ENCODE measurements at places on chromosomes 11 and 22. TPM values are rescaled to one million over a fixed set of nuclear protein-coding genes. Genes with fewer than 3 reads are reported as not detected.
A peak's percentile ranks its signal among the peaks of the same experiment; 100 is the strongest.

DNA sequence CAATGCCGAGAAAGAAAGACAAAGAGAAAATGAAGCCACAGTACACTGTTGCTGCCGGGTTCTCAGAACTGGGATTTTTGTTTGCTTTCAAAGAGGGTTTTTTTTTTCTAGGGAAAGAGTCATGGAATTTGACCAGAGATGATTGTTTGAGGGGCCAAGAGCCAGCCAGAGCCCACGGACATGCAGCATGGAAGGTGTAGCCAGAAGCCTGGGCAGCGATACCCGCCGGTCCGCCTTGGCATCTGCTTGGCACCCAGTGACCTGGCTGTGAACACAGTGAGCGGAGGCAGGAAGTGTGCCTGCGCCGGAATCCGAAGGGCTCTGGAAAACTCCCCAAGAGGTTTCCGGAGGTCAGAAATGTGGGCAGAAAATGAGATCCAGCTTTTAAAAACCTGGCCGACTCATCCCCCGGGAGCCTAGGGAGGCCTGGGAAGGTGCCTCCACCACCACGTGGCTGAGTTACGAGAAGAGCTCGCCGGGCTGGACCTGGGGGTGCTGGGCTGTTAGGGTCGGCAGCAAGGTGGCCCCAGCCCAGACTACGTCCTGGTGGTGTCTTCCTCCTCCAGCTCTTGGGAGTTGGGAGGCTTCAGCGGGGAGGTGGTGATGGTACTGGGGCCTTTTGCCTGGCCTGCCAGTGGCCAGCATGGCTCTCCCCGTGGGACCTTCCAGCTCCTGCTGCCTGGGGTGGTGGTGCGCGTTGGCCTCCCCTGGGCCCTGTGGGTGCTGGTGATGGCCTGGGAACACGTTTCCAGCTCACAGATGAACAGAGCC, 61.6 kb upstream of the PPARA start:
- DNase-seq: no peak

DNA sequence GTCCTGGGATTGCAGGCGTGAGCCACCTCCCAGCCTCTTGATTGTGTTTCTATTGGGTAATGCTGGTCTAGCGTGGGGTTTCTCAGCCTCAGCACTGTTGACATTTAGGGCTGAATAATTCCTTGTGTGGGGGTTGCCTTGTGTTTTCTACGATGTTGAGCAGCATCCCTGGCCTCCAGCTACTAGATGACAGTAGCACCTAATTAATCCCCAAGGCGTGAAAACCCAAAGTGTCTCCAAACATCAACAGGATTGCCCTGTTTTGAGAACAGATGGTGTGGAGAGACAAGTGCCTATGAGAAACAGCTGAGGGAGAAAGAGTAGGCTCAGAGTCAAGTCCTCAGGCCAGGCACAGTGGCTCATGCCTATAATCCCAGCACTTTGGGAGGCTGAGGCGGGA, 67.2 kb downstream of the SGSM1 start:
- no peak for DNase-seq

GRCh38 chr22:35638410-35638809, 9.8 kb upstream of the APOL6 start:
- no peak for DNase-seq

GRCh38 chr22:24968066-24968561, 15.6 kb downstream of the KIAA1671 start:
- DNase-seq: no peak

The TRAF6 gene
- 2.4 TPM for polyA plus RNA-seq

GRCh38 chr11:102398297-102398696, 51.3 kb downstream of the BIRC2 start:
- no peak for DNase-seq

DNA sequence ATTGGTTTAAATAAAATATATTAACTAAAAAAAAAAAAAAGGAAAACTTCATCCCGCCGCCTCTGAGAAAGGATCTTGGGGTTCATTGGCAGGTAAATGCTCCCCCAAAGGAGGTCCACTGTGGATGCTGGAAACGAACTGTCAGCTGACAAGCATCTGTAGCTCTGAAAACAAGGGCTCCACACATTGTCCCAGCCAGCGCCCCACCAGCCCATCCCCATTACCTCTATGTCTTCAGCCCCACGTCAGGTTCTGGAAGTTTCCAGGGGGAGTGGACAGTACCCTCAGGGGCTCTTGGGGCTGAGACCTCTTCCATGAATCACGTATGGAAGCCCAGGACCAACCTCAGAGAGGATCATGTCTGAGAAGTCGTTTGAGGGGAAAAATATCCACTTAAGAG, 66.4 kb upstream of the WNT7B start:
- DNase-seq: no peak

The ABTB2 gene
- polyA plus RNA-seq: 7.1 TPM

The APOA5 gene
- polyA plus RNA-seq: 996 TPM

- no peak for DNase-seq
Observed at GRCh38 chr22:30969532-30970355, 679 bp downstream of the TUG1 start.

DNA sequence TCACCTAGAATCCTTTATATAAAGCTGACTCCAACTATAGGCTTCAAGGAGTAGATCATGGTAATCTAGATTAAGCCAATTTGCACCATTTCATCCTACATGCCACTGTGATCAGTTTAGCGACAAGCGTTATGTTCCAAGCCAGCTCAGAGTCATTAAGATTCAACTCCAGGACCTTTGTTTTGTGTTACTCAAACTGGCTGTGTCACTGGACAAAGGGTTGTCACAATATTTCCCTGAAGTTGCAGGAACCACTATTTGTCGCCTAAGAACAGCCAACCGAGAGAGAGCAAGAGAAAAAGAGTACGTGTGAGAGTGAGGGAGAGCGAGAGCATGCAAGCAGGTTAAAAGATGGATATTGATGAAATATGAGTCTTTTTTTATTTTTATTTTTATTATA, 104.8 kb downstream of the USP35 start:
- DNase-seq: no peak

The OR51I2 gene
- not detected for polyA plus RNA-seq

GRCh38 chr11:32307471-32307870, 127.9 kb downstream of the WT1 start:
- no peak for DNase-seq

DNA sequence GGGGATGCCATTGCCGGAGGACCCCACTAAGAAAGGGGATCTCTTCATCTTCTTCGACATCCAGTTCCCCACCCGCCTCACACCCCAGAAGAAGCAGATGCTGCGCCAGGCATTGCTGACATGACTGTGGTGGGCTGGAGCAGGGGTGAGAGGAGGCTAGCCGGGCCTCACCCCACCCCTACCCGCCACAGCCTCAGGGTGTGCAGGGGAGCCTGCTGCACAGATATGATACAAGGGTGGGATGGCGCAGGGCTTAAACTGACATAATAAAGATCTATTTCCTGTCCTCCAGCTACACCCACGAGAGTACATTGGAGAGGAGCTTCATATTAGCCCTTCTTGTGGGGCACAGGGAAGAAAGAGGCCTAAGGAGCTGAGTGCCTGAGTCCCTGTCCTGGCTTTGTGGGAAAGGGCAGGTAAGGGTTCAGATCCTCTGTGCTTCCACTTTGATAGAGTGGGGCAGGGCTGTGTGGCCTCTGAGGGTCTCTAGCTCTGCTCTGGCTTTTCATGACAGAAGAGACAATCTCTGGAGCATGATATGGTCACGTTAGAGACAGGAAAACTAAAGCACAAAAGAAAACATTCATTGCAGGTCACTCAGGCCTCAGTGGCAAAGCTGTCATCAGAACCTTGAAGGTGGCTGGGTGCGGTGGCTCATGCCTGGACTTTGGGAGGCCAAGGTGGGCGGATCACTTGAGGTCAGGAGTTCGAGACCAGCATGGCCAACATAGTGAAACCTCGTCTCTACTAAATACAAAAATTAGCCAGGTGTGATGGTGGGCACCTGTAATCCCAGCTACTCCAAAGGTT, 12.4 kb downstream of the UCP2 start:
- peak; percentile 69 for DNase-seq
